GM23338 (cell line): ENCODE measurements at places on chromosomes 4 and X.

DNA sequence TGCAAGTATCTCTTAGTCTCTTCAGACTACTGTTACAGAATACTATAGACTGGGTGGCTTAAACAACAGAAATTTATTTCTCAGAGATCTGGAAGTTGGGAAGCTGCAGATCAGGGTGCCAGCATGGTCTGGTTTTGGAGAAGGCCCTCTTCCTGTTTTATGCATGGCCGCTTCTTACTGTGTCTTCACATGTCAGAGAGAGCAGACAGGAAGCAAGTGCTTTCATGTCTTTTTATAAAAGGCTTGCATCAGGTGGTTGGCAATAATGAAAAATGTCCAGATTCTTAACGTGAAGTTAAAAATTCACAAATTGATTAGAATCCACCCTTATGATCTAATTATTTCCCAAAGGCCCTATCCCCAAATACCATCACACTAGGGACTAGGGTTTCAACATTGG lies 284.9 kb downstream of the RPA4 start:
- no peak for DNase-seq

- no peak for DNase-seq
Observed at GRCh38 chr4:114998316-114998715, 115.1 kb downstream of the NDST4 start.

DNA sequence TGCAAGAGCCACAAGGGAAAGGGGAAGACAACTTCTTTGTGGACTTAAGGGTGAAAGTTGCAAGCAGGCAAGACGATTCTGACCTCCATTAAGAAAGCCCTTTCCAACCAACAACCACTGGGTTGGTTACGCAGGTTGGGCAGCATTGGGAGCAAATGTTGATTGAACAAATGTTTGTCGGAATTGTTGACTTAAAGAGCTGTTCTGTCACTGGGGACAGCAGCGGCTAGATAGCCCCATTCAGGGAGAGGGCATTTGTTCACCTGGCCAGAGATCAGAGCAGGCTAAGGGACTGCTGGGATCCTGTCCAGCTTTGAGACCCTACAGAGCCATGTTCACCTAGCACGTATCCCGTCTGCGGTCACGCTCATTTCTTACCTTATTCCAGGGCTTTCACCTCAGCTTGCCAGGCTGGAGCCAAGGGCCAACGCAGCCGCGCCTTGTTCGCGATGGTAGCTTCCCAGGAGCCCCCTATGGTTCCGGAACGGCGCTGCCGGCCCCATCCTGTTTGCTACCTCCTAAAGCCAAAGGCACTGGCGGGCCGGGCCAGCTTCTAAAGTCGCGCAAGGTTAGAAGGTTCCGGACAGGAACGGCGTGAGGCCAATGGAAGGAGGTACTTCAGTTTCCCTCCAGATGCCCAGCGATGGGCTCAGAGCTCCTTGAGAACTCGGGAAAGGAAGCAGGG lies 24.6 kb downstream of the F9 start:
- DNase-seq, result peak; percentile 27

GRCh38 chrX:107374132-107374531 lies 75.3 kb upstream of the FRMPD3 start:
- peak; percentile 65 for DNase-seq

GRCh38 chr4:25161593-25161950 lies 1.3 kb upstream of the SEPSECS start:
- no peak for DNase-seq

DNA sequence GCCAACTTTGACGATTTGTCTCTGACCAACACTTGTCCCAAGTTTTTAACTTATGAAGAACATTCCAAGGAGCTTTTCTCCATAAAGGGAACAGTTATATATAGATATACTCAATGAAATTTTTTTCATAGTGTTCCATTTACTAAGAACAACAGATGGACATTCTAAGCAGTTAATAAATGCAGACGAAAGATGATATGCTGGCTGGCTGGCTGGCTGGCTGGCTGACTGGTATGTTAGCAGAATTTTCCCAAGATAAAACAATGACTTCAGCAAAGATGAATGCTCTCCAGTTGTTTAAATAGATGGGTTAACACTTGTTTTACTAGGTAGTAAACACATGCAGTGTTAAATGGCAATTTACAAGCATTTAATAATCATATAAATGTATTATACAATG lies 62.2 kb downstream of the SPANXN3 start:
- DNase-seq, result no peak

GRCh38 chr4:131764730-131765129 lies 1384.4 kb upstream of the PCDH10 start:
- no peak for DNase-seq

DNA sequence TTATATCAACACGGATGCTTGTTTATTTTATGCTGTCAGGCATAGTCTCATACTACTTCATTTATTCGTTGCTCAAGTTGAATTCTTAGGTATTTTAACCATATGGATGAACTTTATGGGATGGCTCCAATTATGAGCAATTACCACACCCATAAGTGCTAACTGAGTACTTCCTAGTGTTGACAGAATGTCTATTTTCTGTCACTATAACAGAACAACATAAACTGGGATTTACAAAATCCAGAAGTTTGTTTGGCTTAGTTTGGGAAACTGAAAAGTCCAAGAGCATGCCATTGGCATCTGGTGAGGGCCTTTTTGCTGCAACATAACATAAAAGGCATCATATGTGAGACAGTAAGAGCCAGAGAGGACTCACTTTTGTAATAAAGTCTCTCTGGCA lies 21.0 kb downstream of the SULT1E1 start:
- no peak for DNase-seq
